Fibroblast of villous mesenchyme (primary cell): ENCODE measurements at places on chromosomes 1 and 21. TPM values are rescaled to one million over a fixed set of nuclear protein-coding genes. Genes with fewer than 3 reads are reported as not detected.

The FCRLA gene
- 0.64 and 0.86 TPM in 2 replicates for total RNA-seq

DNA sequence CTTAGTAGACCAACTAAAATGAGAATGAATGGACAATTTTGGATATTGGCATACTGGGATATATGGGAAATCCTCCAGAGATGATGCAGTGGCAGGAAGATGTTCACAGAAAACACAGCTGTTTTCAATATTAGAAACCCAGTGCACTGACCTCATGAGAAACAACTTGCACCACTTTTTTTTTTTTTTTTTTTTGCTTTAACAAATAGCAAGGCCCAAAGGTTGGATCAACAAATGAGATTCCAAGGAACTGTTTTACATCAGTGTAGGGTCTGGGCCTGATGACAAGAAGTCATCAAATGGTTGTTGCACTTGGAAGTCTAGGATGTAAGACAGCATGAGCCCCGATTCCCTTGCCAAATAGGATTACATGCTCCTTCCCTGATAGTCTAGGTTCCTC, 110.7 kb downstream of the SLC25A24 start:
- peak; percentile 30 for DNase-seq

- no peak for DNase-seq
Observed at GRCh38 chr1:248111157-248111556, 16.2 kb downstream of the OR2L13 start.

- no peak for DNase-seq
Observed at GRCh38 chr1:236657398-236657797, 28.9 kb upstream of the ACTN2 start.

DNA sequence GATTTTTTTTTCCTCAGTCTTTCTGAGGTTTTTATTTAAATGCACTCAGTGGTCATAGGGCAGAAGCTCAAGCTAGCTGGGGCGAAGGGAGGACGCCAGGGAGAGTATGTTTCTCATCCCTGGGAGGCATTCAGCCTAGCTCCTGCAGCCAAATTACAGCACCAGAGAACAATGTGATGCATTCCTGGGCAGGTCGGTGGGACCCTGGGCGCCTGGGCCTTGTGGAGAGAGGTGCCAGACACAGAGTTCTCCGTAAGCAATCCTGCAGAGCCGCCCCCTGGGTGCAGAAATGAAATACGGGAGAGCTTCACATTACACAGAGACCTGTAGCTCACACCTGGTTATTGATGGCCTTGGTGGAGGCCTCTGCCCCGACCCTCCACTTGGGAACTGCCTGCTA, 15.5 kb downstream of the WNT2B start:
- no peak for DNase-seq
